SK-N-DZ (cell line): ENCODE measurements at places on chromosomes 11 and 22.

DNA sequence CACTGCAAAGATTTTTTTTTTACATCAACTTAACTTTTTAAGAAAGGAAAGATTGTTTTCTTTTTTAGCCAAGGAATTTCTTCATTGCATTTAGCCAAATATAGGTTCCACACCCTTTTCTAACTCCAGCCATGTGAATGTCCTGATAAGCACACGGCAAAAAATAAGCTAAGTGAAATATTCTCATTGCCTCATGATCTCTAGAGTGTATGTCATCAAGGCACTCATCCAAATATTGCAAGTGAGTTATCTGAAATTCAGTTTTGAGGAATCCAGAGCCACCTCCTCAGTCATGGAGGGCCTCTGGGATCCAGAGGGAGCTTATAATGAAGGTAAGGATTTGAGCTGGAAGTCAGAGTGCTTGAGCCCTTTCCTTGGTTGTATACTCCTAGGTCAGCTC is 80.0 kb downstream of the BLID start:
- no peak for DNase-seq

DNA sequence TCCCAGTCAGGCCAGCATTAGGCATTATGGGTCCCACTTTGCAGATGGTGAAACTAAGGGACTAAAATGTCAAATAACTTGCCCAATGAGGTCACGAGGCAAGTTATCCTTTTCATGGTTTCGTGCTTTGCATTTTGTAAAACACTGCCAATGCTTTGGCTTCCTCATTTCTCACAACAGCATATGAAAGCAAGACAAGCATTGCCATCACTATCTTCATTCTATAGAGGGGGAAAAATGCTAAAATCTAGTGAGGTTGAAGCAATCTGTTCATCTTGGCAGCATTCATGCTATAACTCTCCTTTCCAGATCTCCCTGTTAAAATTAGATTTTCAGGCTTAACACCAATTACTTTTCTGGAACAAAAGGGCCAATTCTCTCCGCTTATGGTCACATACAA is 14.8 kb downstream of the FAM181B start:
- DNase-seq: no peak

DNA sequence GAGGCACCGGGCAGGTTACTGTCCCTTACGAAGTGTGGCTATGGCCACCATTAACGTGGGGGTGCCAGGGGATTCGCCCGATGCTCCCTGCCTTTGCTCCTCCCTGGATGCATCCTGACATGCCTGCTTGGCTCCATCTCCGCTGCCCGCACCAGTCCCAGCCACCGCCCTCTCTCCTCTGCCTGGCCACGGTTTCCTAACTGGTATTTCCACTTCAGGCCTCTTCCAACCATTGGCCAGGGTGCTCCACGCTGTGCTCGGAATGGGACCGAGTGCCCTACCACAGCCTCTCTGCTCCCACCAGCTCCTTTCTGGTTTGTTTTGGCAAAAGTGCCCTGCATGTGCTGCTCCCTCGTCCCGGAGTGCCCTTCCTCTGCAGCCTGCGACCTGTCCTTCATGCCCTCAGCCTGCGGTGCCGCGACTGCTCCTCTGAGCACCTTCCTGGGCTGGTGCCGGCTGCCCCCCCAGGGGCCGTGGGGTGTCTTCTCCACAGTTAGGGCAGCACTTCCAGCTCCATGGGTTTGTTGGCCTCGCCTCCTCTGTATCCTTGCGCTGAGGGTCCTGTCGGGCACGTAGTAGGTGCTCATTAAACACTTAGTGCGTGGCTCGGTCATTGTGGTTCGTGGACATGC is 12.6 kb upstream of the GRAMD4 start:
- DNase-seq: no peak

- DNase-seq: no peak
Measured at GRCh38 chr11:93468290-93468689, 74.9 kb downstream of the SMCO4 start.

- DNase-seq: no peak
Measured at GRCh38 chr22:46528121-46528610, 9.3 kb downstream of the CELSR1 start.

DNA sequence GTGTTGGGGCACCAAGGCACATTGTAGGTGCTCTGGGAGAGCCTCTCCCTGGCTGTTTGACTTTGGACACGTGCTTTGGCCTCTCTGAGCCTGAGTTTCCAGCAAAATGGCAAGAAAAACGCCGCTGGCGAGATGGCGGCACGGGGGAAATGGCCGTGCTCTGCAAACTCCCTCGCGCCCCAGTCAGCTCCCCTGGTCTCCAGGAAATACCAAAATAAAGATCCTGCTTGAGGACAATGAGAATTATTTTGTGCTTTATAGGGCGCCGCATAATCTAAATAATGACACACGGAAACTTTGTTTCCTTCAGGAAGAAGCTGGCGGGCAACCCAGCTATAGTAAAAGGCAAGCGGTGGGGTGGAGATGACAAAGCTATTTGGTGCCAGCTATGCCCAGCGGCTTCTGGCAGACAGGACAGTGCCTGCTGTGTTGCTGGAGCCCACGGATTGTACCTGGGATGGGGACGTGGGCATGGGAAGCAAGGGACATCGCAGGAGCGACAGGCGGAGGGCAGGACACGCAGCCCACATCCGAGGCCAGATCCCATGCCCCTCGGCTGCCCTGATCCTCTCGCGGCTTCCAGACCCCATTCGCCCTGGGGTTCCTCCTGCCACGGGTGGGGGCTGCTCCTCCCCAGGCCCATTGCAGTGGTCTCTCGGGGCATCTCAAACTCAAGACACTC is 26.3 kb upstream of the RFPL3 start:
- DNase-seq: no peak

- no peak for DNase-seq
Measured at GRCh38 chr11:20017320-20017719, 143.0 kb downstream of the DBX1 start.

GRCh38 chr11:128399251-128400121 is 187.9 kb downstream of the ETS1 start:
- no peak for DNase-seq

DNA sequence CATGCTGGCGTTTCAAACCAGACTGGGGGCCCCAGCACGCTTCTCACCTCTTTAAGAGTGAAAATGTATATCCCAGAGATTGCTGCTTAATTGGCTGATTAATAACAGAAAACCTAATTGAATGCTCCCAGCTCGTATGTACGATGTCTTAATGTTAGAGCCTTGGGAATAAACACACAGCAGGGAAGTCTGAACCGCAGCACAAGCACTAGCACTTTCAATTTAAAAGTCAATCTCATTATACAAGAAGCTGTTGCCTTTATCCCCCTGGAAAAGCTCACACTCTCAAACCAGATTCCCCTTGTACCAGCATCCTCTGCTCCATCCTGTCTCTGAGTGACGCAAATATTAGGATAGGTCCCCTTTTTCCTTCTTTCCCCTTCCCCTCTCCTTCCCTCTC is 449.1 kb downstream of the MN1 start:
- DNase-seq: no peak

DNA sequence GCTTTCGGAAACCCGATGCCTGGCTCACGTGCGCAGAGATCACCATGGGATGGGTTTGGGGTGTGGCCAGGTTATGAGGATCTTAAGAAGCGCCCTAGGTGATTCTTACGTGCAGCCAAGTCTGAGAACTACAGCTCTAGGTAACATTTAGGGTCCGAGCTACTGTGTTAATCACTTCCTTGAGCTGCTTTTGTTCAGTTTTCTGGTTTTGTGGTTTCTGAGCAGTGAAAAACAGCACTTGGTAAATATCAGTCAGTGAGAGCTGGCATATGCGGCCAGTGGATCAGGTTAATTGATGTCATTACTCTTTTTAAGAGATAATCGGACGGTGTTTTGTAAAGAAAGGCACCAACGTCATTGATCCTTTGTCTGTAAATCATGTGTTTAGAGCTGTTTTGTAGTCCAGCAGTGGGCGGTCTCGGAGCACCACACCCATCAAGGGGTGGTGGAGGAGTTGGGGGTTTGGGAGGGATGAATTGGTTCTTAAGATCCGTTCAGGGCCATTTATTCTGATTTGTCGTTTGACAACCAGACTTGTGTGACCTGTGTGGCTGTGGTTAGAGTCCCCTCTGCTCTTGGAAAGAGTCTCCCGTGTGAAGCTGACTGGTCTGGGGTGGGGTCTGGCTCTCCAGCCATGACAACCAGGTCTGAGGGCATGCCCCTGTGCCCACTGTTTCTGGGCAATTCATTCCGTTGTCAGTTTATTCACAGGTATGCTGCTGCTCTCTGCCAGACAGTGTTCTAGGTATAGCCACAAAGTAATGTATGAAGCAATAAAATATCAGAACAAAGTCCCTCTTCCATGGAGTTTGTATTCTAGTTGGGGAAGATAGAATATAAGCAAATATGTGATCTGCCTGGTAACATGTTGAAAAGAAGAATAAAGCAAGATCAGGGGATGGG is 61.9 kb upstream of the SORL1-AS1 start:
- no peak for DNase-seq

GRCh38 chr22:49286181-49286760 is 541.4 kb downstream of the BRD1 start:
- DNase-seq: no peak

DNA sequence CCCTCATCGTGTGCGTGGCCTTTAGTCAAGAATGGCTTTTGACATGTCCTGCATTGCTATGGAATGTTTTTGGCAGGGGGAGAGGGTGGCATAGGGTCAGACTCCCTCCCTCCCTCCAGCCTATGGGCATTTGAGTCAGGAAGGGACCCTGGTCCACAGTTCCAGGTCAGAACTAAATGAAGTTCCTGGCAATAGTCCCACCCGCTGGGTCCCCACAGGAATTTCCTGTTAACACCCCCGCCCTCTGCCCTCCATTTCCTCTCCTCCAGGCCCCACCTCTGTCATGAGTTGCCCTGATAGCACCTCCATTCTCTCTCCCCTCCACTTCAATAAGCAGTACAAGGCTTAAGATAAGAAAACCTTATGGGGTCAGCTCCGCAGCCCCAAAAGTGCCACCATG is 40.8 kb upstream of the LMO2 start:
- no peak for DNase-seq

GRCh38 chr22:20154602-20155187 is 3.8 kb upstream of the CCDC188 start:
- DNase-seq: peak; percentile 64

GRCh38 chr22:17121233-17122195 is at the start of gene TMEM121B:
TMEM121B (minus strand) TSS chr22:17121360; CDS start chr22:17121127, 233 bp downstream.
- peak; percentile 92 for DNase-seq

DNA sequence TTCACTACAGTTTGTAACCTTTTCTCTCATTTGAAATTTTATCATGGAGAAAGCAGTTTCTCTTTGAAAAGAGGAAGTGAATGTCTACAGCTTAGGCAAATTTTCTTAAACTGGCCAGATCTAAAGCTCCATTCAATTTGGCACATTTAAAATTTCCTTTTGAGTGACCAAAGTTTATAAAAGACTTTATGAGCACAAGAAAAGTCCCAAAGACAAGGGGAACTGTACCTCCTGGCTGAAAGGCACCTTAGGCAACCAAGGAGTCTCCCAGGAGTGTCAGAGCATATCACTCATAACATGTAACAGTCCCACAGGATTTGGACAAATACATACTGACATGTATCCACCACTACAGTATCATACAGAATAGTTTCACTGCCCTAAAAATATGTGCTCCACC is 41.3 kb downstream of the NARS2 start:
- no peak for DNase-seq

- DNase-seq: no peak
Measured at GRCh38 chr11:134409552-134410429, 2.3 kb downstream of the B3GAT1 start.

GRCh38 chr11:25755918-25756584 is 575.9 kb upstream of the ANO3 start:
- no peak for DNase-seq

DNA sequence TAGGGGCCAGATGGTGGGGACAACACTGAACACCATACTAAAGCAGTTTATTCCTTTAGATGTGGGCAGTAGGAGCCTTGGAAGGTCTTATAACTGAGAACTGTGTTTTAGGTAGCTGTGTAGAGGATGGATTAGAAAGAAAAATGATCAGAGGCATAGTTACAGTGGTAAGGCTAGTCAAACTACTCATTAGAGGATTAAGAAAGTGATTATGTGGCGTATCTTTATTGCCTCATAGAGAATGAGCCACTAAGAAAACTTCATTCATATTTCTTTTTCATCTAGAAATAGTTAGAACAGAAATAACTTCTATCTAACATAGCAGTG is 155.8 kb upstream of the RASSF10 start:
- no peak for DNase-seq

- no peak for DNase-seq
Measured at GRCh38 chr22:19195796-19196731, 17.5 kb upstream of the SLC25A1 start.

- no peak for DNase-seq
Measured at GRCh38 chr11:128190312-128190711, 397.0 kb downstream of the ETS1 start.

DNA sequence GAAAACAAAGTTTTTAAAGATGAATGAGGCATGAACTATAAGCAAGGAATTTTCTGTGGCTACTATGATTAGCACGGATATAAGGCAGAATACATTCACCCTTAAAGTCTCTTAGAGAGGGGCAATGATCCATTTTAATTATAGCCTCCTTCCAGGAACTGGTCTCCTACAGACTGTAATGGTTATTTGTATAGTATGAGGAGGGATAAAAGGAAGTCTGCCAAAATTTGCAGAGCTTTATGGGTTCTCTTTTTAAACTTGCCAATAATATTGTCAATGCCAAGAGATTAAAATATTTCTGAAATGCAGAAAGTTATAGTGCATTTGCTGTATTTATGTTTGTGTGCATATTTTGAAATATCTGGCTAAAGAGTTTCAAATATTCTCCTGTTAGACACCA is 271.4 kb upstream of the LUZP2 start:
- no peak for DNase-seq

- DNase-seq: peak; percentile 36
Measured at GRCh38 chr22:42072606-42073330, 1.3 kb upstream of the PHETA2 start.

GRCh38 chr11:60836866-60837515 is 4.9 kb upstream of the CCDC86 start:
- DNase-seq: no peak

DNA sequence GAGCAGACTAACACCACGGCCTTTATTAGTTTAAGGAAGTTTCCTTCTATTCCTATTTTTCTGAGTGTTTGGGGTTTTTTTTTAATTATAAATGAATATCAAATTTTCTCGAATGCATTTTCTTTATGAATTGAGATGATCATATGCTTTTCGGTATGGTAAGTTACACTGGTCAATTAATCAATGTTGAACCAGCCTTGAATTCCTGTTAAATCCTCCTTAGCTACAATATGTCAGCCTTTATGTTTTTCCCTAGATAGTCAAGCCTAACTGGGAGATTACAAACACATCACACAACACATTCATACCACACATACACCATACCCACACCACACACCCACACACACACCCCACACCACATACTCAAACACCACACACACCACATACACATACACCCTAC is 247.6 kb downstream of the BRD1 start:
- no peak for DNase-seq
